ENCODE measurements at places on chromosomes 1 and 21.

DNA sequence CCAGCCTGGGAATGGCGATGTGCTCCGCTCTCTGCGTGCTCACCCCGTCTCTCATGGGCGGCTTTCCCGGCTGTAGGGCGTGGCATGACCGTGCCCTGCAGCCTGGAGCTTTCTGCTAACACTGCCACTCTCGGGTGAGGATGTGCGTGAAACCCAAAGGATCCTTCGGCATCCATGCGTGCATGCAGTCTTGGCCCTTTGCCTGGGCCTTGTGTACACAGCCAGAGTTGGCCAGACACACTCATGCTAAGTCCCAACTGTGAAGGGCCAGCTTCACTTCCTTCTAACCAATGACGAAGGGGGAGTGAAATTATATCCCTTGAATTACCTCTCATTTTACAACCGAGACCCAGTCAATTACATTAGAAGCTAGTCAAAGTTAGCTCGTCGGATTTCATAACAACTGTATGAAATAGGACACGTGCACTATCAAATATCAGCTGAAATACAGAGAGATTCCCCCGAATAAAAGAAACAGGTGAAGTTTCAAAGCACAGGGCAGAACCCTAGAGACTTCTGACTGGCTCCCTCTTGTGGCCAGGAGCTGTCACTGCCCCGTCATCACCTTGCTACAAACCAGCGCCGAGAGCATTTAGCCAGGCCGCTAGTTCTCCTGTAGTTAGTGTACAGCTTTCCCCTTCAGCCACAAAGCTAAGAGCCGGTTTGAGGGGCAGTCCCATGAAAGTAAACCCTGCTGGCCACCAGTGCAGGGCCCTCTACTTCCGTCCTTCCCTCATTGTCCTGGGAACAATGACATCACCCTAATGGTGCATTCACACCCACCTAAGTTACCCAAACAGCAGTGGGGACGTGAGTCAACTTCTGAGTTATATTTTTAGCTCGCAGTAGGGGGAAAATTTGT, 63.4 kb upstream of the COA6 start:
- DNase-seq = peak; percentile 41

GRCh38 chr1:36689992-36690391, 207.3 kb upstream of the CSF3R start:
- no peak for DNase-seq

GRCh38 chr1:44645476-44646244, 28.6 kb downstream of the TMEM53 start:
- DNase-seq = no peak

DNA sequence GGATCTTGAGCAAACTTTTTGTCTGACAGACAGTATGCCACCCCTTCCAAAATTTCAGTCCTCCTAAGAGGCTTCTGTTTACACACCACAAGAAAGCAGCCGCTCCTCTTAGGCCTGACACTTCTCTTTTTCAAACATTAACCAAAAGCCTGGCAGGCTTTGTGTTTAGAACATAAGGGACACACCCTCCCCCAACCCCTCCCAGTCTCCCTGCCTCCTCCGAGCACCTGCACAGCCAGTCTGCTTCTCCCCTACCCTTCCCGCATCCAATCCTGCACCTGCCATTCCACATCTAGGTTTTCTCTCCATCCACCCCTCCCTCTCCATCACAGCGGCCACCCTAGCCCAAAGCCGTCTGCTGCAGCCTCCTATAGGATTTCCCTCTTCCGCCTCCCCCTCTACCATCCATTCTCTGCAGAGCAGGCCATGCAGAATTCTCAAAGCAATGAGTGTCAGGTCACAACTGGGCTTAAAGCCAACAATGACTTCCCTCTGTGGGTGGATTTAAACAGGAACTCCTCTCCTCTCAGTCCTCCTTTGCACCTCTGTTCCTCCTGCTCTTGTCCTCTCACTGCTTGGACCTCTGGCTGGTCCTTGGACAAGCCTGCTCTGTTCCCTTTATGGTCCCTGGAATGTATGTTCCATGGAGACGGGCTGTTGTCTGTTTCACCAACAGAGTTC, 478.2 kb downstream of the NPHP4 start:
- no peak for DNase-seq

GRCh38 chr1:53070621-53071020, 8.6 kb downstream of the PODN start:
- no peak for DNase-seq

GRCh38 chr1:209062863-209063262, 520.7 kb upstream of the CAMK1G start:
- DNase-seq = no peak

DNA sequence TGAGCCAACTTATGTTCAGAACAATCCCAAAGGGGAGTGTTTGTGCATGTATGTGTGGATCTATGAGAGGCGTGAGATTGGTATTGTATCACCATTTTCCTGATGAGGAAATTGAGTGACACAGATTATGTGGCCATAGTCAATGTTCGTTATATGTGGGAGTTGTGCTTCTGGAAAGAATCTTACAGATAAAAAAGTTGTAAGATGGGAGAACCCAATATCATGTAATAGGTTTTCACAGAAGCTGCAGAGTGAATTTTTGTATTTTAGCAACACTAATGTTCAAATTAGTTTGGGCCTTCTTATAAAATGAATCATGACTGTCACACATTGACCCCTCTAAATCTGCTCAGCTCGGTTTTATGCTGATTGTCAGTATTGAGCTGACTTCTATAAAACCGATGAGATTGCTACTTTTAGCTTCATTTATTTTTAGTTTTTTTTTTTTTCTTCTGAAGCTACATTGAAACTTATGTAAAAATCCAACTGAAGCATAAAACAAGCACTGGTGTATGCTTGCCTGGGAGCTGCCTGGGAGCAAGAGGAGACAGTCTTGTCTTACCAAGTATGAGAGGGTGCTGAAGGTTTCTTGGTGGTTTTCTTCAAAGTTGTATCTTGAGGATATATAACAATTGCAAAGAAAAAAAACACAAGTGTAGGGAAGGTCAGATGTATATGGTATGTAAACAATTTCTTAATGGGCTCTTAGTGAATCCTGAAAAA, 4.1 kb downstream of the RWDD3 start:
- no peak for DNase-seq

DNA sequence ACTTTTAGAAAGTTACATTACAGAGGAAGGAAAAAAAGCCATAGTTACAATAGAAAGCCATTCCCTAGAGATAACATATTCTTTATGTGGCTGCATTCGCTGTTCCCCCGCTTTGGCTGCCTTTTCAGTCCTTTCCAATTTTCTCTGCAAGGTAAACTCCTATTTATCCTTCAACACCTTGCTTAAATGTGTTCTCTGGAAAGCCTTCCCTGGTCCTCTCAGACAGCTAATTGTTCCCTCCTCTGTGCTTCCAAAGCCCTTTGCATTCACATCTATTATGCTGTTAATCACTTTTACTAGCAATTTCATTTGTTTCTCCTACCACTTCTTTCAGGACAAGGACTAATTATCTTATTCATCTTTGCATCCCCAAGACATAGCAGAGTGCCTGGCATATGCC, 1.6 kb downstream of the PHC2 start:
- DNase-seq = no peak

- DNase-seq = no peak
Measured at GRCh38 chr1:216902669-216903381, 179.6 kb upstream of the ESRRG start.

- no peak for DNase-seq
Measured at GRCh38 chr1:108847494-108847893, 9.4 kb downstream of the AKNAD1 start.

- peak; percentile 15 for DNase-seq
Measured at GRCh38 chr1:206012086-206012859, 9.1 kb upstream of the RAB7B start.

DNA sequence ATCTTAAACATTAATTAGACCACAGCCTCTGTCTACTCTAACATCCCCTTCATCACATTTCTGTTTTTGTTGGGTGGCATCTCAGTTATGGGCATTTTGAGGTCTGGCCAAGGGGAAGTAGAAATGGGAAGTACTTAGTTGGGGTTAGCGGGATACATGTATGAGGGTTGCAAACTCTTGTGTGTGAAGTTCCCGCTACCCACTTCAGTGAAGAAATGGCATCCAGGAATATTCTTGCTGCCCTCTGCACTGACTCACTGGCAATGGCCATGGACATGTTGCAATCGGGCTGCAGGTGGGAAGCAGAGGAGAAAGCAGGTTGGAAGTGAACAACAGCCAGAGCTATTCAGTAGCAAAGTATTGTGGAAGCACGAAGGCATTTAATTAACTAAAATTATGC, 7.4 kb downstream of the CD48 start:
- no peak for DNase-seq

- DNase-seq = no peak
Measured at GRCh38 chr1:36702963-36703362, 220.2 kb upstream of the CSF3R start.

- peak; percentile 75 for DNase-seq
Measured at GRCh38 chr1:226444901-226445300, 37.0 kb upstream of the PARP1 start.

- DNase-seq = no peak
Measured at GRCh38 chr1:154427173-154428139, 22.3 kb downstream of the IL6R start.

DNA sequence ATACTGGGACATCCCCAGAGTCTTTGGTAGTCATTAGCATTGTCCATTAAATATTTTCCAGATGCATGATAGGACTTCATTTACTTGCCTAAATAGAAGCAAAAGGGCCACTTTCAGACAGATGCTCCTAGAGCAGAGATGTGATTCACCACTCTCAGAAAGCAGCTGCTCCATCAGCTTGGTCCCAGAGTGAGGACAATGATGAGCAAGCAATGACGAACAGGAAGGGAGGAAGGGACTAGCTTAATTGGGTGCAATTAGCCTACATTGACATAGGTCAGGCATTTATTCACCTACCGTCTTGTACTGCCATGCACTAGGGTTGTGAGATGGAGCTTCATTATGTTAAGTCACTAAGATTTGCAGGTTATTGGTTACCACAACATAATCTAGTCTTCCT, 85.1 kb upstream of the PLXNA2 start:
- no peak for DNase-seq

DNA sequence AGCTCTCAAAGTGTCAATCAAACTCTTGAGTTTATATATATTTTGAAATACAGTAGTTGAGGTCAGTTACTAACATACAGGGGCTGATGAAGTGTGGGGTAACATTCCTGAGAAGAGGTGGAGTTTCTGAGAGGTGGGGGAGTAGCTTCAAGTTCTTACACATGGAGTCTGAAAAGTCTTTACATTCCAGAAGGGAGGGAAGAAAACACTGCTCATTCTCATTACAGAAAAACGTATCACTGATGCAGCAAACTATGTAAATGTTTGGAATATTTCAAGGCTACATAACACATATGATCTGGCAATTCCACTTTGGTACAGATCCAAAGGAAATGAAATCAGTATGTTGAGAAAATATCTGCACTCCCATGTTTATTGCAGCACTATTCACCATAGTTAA, 1065.8 kb upstream of the B3GALT2 start:
- no peak for DNase-seq

DNA sequence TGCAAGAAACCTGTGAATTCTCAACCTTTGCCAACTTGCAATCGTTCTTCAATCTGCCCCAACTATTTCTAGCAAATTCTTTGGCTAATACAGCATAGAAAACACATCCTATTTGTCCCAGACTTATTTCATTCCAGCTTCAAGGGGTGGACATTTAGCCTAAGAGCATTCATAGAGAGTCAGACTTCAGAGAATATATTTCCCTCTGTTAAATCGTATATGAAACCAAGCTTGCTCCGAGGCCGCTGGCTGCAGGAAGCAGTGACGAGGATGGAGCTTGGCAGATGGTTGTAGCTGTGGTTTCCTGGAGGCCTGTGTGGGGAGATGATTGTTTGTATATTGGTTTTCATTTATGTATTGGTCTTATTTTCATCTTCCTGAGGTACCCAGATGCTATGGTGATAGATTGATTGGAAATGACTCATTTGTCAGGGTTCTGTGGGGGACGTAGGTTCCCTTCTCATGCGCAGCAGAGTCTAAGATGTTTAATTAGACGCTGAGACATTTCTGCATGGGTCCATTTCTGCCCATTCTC, 26.1 kb downstream of the MAN1C1 start:
- peak; percentile 88 for DNase-seq
